Non-pigmented ciliary epithelial cell (primary cell): ENCODE measurements at places on chromosomes 5 and 9.

DNA sequence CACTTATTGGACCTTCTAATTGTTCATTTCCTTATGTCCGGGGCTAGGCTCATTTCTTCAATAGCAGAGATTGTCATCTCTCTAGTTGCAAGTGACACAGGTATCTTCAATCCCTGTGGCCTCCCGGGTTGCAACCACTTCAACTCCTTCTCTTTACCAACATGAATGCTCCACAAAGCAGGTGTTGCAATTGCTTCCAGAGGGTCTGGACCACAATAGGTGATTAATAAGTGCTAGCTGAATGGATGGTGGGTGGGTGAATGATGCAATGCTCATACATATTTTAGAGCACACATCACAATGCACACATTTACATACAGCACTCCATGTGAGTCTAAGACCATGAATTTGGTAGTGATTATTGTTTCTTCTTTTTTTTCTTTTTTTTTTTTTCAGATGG is 2.6 kb downstream of the CEMIP2 start:
- no peak for DNase-seq

DNA sequence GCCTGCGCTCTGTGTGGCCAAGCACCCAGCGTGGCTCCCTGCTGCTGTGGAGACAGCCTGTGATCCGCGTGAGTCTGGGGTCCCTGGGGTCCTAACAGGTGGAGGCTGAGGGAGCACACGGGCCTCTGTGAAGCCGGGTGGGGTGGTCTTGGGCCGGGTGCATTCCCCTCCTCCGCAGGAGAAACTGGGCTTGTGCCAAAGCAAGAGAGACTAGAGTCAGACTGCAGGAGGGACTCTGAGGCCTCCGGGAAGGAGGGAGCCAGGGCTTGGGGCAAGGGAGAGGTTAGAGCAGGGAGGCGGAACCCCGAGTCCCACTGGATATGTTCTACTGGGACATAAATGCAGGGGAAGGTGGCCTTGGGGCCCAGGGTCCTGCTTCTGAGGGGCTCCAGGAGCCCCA is 10.5 kb downstream of the DNLZ start:
- DNase-seq: no peak

- DNase-seq: no peak
Measured at GRCh38 chr5:147490989-147491388, 18.9 kb downstream of the DPYSL3 start.

- no peak for DNase-seq
Measured at GRCh38 chr9:135939351-135940265, 21.6 kb downstream of the UBAC1 start.
